ENCODE measurements at places on chromosomes 1 and 21. TPM values are rescaled to one million over a fixed set of nuclear protein-coding genes. Genes with fewer than 3 reads are reported as not detected.

Gene ATP13A2
- 29.2 TPM for total RNA-seq

Gene C1QA
- 263 TPM for total RNA-seq

DNA sequence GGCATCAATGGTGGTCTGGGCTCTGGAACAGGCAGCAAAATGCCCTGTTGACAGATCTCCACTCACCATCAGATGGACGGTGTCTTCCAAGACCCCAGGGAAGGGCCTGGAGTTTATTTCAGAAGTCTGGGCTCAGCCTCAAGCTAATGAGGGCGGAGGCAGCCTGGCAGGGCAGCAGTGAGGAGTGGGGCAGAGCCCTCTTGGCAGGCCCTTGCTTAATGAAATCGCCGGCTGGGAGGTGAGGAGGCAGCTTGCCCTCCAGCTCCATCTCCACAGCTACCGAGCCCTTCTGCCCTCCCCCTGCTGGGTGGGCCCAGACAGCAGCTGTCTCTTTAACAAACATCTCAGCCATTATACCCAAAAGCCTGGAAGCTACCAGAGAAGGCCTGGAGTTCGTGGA is 22.0 kb upstream of the GRIK3 start:
- H3K4me1 ChIP-seq, result no peaks in the 10 kb centered on the region
- H3K4me3 ChIP-seq, result no peak overlapping the region
- no peak for ATAC-seq
- no peaks in the 10 kb centered on the region for H3K36me3 ChIP-seq
- H3K27me3 ChIP-seq, result peaks cover 33% of the 10 kb centered on the region
- H3K27ac ChIP-seq, result no peak overlapping the region

GRCh38 chr21:28644762-28645161 is 347.9 kb downstream of the LTN1 start:
- H3K4me1 ChIP-seq, result no peaks in the 10 kb centered on the region
- no peaks in the 10 kb centered on the region for H3K27me3 ChIP-seq
- no peak for ATAC-seq
- no peak overlapping the region for H3K4me3 ChIP-seq
- no peak overlapping the region for H3K27ac ChIP-seq
- no peaks in the 10 kb centered on the region for H3K36me3 ChIP-seq

DNA sequence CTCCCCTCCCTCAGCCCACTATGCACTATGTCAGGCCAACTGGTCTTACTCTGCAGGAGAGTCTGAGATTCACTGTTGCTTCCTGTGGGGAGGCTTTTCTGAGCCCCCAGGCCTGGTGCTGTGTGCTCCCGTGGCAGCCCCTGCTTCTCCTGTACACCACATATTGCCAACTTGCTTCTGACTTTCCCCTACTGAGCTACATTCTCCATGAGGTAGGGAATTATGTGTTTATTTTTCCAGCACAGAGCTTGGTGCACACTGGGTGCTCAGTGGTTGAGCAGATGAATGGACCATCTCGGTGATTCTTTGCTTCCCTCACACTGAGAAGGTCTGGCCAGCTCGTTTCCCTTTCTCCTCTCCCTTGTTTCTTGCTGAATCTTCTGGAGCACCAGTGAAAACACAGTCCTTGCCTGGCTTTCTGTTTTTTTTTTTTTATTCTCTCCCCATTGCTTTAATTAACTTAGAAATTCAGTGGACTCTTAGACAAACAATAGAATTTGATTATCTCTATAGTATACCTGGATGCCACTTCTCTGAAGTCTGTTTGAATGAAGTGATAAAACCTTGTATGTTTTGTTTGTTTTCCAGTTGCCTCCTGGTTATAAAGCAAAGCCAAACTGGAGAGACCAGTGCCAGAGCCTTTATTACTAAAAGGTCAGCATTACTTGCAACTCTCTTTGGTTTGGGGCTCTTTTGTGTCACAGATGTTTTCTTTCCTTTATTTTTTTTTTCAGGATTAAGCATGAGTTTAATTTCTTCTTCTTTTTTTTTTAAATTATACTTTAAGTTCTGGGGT is 50.3 kb upstream of the CNIH3 start:
- no peaks in the 10 kb centered on the region for H3K27me3 ChIP-seq
- H3K27ac ChIP-seq, result no peak overlapping the region
- ATAC-seq, result no peak
- no peaks in the 10 kb centered on the region for H3K4me1 ChIP-seq

Measured in gastroesophageal sphincter (tissue), 4 donors.